ELR (cell line): ENCODE measurements at places on chromosomes 1 and 21.

GRCh38 chr21:28111151-28111619 is 881.5 kb downstream of the LTN1 start:
- DNase-seq = no peak

- no peak for DNase-seq
These were observed 220.0 kb downstream of the LRRC40 start for GRCh38 chr1:69985376-69985775.

GRCh38 chr1:184366997-184367396 is 19.8 kb upstream of the C1orf21 start:
- no peak for DNase-seq

DNA sequence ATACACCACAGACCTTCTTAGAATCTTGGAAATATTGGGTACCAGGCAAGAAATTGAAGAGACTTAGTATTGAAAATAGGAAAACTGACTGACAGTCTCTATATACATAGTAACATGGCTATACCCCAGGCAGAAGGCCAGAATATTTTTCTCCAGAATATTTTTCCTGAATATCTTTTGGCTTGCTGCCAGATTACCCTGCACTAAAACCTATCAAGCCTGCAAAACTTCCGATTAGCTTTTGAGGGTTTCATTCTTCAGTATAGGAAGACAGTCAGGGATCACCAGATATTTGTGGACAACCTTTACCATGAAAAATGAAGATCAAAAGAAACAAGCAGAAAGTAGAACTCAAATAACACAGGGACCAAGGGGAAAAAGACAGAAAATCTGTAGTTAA is 187.9 kb downstream of the LRRC7 start:
- no peak for DNase-seq
